Activated naive CD4-positive, alpha-beta T cell treated with anti-CD3 and anti-CD28 coated beads, Interleukin-2, amount 10 ng/mL, durations not matched to agents 7 days and 5 days (primary cell): ENCODE measurements at places on chromosomes 1 and 21.

DNA sequence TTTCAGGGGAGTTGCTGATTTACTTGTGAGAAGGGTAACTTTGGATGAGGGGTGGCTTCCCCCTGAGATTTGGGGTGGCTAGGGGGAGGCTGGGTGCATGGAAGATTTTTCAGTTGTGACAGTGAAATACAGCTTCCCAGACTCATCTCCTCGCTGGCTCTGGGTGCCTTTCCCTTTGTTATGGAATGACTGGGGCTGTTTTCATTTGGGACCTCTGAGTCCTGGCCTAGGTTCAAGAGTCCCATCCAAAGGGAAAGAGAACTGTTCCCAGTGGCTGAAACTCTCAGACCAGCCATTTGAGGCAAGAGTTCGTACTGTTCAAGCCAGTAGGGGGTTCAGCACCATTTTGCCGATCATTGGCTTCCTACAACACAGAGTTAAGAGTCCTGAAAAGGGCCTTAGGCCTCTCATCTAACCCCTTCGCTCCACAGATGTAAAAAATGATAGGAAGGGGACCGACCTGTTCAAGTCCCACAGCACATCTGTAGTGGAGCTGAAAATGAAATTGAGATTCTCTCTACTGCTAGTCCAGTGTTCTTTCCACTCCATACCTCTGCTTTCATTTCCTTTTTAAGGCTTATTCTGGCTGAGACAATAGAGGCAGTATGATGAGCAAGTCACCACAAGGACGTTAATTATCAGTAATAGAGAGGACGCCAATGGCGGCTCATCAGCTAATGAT lies 958 bp downstream of the DDR2 start:
- no peak for DNase-seq

DNA sequence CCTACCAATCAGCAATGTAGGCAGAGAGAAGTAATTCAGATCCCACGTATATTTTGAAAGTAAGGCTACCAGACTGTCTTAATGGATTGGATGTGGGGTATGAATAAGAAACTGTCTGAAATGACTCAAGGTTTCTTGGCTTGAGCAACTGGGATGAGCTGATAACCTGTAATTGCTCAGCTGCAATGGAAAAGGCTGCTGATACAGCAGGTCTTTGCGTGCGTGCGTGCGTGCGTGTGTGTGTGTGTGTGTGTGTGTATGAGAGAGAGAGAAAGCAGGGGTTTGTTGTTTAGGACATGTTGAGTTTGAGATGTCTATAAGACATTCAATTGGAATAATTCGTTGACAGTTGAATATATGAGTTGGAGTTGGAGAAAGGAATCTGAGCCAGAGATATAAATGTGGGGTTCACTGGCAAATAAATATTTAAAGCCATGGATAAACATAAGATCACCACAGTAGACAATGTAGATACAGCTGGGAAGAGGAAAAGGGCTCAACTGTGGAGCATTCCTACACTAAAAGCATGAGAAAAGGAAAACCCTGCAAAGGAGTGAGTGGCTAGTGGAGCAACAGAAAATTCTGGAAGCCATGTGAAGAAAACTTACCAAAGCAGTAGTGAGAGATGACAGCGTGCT lies 72.9 kb downstream of the UCHL5 start:
- DNase-seq: no peak

- DNase-seq: no peak
Measured at GRCh38 chr1:74586253-74586897, 74.0 kb upstream of the LRRC53 start.

DNA sequence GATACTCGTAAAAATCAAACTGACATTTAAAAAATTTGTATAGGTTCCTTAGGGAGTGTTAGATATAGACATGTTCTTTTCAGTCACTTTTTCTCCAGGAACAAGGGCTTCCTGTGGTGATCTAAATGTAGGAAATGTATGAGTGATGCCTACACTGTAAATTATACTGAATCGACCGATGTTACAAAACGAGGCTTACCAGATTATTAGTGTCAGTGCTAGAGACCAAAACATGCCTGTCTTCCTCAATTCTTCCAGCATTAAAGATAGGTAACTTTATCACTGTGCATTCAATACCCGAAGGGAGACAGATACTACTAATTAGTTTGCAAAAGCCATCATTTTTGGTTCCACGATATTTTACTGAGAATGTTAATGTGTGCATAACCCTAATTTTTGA lies 86.1 kb downstream of the BRINP3 start:
- no peak for DNase-seq

GRCh38 chr21:41845310-41846032 lies 33.7 kb downstream of the PRDM15 start:
- DNase-seq: no peak

GRCh38 chr1:8162168-8162567 lies 136.1 kb upstream of the ERRFI1 start:
- DNase-seq: no peak

DNA sequence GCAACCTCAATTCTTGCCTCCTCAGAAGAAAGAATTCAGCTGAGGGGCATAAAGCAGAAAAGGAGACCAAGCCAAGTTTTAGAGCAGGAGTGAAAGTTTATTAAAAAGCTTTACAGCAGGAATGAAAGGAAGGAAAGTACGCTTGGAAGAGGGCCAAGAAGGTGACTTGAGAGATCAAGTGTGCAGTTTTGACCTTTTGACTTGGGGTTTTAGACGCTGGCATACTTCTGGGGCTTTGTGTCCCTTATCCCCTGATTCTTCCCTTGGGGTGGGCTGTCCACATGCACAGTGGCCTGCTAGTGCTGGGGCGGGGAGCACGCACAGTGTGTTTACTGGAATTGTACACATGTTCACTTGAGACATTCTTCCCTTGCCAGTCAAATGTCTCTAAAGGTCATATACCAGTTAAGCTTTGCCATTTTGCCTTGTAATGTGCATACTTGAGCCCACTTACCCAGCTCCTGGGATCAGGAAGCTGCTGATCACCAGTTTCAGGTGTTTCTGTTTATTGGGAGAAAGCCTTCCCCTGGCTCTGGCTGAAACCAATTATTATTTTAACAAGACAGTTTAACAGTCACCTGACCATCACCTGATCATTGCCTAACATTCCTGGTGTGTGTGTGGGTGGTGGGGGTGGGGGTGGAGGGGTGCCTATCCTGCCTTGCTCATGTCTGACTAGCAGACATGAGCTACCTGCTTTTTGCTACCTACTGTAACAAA lies 36.2 kb downstream of the UTP25 start:
- no peak for DNase-seq

DNA sequence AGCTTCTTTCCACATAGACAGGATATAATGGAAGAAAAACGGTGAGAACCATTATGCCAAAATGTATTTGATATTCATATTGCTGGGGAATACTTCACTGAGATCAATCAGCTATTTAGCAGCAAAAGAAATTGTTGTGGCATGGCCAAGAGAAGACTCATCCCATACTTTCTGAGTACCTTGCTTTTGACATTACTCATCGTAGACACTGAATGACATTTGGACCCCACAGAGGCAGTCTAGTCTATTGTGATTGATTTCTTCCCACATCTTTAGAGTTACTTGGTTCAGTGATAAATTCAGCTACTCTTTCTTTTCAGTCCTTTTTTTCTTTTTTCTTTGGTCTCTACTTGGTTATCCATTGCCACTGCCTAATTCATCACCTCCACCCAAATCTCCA lies 22.1 kb downstream of the ATP1B1 start:
- DNase-seq: no peak

DNA sequence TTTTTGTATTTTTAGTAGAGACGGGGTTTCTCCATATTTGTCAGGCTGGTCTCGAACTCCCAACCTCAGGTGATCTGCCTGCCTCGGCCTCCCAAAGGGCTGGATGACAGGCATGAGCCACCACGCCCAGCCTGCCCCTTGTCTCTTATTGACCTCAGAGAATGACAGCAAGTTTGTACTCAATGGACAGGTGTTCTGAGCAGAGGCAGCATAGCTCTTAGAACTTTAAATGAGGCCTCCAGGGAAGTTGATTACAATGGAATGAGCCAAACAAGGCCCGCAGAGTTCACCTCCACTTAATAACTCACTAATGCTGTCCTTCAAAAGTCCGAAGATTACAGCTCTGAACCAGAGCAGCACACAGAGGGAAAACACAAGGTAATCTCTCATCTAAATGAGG lies 10.9 kb downstream of the TMPRSS2 start:
- DNase-seq: no peak

GRCh38 chr1:228938537-228938901 lies 203.2 kb downstream of the RHOU start:
- DNase-seq: peak; percentile 64

- DNase-seq: no peak
Measured at GRCh38 chr21:40130476-40130875, 263.2 kb downstream of the PCP4 start.
